Stimulated activated CD4-positive, alpha-beta T cell treated with anti-CD3 and anti-CD28 coated beads, Interleukin-1b, Interleukin-23, amount 100 ng/mL, for 1 hour (primary cell): ENCODE measurements at places on chromosomes 4 and X.

DNA sequence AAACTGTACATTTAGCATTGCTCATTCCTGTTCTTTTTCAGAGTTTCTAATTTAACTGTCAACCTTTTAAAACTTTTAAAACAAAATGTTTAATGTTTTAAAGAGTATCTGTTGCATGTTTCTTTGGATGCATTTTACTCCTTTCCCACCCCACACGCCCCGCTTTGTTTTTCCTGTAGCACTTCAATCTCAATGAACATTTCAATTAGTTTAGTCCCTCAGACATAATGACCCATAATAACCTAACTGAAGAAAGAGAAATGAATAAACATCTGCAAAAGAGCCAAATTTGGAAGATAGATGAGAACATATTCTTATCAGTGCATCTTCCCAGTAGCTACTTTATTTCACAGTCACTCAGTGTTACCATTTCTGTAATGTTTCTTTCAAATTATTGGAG, 7.5 kb downstream of the PCDH10 start:
- DNase-seq = no peak

GRCh38 chr4:8912089-8912455, 40.4 kb upstream of the HMX1 start:
- DNase-seq = no peak

- DNase-seq = peak; percentile 22
Observed at GRCh38 chr4:108370291-108371141, 201.8 kb upstream of the LEF1 start.

DNA sequence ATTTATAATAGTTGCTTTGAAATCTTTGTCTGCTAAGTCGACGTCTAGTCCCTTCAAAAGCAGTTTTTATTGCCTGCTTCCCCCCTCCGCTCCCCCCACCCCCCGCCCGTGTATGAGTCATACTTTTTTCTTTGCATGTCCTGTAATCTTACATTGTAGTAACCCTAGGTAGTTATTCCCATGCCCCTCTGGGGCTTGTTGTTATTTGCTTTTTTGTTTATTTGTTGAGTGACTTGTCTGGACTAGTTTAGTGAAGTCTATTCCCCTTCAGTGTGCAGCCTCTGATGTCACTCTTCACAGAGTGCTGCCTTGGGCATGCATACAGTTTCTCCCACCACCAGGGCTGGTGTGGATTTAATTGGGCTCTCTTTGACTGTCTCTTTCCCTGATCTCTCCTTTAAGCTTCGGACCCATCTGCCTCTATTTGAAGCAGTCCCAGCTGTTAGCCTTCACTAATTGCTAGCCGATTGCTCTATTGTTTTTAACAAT, 86.2 kb downstream of the PPEF1 start:
- DNase-seq = no peak

DNA sequence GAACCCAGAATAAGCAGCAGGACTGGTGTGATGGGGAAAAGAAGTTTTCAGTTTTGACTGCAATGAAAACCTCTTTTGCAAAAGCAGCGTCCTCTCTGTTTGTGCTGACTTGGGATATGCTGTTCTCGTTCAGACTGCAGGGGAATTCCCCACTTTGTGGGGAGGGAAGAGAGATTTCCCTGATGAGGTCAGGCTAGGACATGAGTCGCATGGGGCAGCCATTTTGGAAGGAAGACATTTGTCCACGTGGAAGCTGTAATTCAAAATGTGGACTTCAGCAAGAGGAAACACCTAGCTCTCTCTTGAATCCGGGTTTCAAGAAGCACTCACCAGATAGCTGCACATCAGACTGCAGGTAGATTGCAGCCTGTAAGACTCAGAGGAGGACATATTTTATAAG, 39.3 kb downstream of the ING2 start:
- no peak for DNase-seq

DNA sequence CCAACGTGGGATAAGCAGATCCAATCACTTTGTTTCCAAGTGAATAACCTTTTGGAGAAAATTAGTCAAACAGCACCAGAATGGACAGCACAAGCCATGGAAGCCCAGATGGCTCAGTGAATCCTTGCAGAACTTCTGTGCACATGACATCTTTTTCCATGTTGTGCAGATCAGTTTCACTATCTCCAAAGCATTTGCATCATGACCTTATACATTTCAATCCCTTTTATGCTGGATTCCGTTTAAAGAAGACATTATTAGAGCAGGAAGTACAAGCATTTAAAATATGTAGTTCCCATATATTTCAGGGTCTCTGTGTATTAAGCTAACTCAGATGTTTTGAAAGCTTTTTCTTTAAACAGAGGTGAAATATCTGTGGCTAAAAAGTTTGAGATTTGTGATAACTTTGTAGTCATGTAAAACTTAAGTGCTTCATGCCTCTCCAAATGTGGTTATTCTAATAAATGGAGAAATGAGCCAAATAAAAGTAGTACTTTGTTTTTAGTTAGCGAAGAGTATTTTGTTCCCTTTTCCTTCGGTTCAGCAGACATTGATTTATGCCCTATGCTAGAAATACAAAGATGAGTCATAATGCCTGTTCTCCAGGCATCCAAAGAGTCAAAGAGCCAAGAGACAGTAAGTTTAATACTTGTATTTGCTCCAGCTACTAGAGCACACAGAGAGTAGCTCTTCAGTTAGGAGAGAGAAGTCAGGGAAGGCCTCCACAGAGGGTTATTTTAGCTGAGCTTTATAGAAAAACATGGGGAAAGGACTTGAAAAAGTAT, 39.0 kb downstream of the PLAC8 start:
- no peak for DNase-seq

GRCh38 chrX:45422216-45422925, 221.7 kb upstream of the DIPK2B start:
- no peak for DNase-seq

- no peak for DNase-seq
Observed at GRCh38 chr4:135238940-135239339, 1037.4 kb upstream of the PABPC4L start.

DNA sequence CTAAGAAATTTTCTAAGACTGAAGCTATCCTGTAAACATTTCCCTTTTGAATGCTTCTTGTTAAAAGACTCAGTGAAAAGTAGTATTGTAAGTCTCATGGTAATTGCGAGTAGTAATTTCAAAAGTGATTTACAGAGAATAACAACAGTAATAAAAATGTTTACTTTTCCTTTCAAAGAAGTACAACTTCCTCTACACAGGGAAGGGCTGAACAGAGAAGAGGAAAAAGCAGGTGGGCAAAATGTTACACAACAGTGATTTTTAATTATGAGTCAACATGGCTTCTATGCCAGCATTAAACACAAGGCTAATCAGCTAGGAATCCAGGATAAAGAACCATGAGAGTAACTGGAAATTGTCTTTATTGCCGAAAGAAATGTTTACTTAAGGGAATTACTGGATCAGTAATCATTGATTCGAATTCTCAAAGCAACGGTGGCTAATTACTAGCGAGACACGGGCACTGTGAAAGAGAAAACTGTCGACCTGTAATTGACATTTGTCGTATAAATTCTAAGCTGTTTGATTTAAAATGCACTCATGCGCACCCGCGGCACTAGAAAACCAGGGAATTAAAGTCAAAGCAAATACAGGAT, 15.4 kb downstream of the UTP3 start:
- DNase-seq = no peak

DNA sequence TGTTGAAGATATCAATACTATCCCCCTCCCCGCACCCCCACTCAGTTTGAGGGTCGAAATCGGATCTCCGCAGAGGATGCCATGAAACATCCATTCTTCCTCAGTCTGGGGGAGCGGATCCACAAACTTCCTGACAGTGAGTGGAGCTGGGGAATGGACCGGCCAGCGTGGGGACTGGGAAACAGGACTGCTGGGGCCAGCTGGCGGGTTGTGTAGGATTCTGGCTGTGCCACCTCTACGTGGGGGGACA, 5.5 kb upstream of the USP11 start:
- no peak for DNase-seq

DNA sequence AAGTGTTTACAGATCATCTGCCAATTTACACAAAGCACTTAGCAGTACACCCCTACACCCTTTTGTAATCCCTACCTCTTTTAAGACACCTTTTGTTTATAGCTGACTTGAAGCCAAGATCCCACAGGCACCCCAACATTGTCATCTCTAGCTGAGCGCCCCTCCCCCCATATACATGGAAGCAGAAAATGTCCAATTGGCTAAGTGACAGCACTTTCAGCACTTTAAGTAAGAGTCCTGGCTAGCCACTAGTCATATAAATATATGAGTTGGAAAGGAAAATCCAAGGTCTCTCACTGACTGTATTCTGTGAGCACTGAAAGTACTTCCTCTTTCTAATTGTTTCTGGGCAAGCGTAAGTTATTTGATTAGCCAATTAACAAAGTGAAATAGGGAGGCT, 108.2 kb downstream of the NSUN7 start:
- DNase-seq = no peak

GRCh38 chr4:144374065-144374464, 233.5 kb upstream of the GYPA start:
- no peak for DNase-seq
